Progenitor cell of endocrine pancreas (in vitro differentiated cells): ENCODE measurements at places on chromosomes 1 and 21. TPM values are rescaled to one million over a fixed set of nuclear protein-coding genes. Genes with fewer than 3 reads are reported as not detected.

DNA sequence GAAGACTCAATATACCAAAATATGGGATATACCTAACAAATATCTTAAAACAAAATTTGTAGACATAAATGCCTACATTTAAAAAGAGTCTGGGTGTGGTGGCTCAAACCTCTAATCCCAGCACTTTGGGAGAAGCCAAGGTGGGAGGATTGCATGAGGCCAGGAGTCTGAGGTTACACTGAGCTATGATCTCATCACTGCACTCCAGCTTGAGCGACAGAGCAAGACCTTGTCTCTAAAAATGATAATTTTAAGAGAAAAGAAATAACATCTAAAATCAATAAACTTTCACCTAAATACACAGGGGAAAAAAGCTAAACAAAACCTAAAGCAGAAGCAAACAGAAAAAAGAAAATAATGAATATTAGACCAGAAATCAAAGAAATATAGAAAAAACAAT, 102.7 kb upstream of the PBX1 start:
- H3K4me1 ChIP-seq, result no peaks in the 10 kb centered on the region
- no peaks in the 10 kb centered on the region for H3K27me3 ChIP-seq
- no peaks in the 10 kb centered on the region for H3K36me3 ChIP-seq
- H3K27ac ChIP-seq, result no peak overlapping the region
- no peak overlapping the region for H3K4me3 ChIP-seq

DNA sequence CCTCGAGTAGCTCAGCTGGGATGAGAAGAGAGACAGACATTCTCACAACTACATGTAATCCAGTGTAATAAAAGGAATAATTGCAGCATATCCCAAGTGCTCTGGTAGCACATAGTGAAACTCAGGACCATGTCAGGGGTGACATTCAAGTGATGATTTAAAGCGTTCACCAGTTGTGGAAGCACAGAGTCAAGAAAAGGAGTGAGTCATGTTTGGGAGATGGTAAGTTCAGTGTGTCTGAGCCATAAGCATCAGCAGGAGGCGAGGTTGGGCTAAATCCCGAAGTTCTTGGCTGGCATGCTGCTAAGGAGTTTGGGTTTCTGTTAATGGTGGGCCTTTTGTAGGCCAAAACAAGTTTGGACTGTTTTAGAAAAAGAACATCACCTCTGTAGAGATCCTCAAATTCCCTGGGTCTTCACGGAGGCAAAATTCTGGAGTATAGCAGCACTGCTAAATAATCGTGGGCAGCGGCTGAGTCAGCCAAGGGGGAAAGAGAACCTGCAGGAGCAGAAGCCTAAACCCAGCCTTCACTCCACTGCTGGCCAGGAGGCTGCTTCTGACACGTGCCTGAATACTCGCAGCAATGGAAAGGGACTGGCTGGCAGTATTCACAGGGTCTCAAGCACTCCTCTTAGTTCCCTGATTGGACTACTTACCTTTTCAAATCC, 7.2 kb upstream of the NHLH1 start:
- peaks cover 15% of the 10 kb centered on the region for H3K36me3 ChIP-seq
- no peak overlapping the region for H3K4me3 ChIP-seq
- peaks cover 8% of the 10 kb centered on the region for H3K4me1 ChIP-seq
- H3K27me3 ChIP-seq, result no peaks in the 10 kb centered on the region
- no peak for DNase-seq

Gene COX20
- total RNA-seq, result 31.0 and 31.8 TPM in 2 replicates

Gene CELSR2
- total RNA-seq, result 33.7 and 38.7 TPM in 2 replicates

Gene GJC2
- total RNA-seq, result 1.7 and 2.1 TPM in 2 replicates
